ENCODE measurements at places on chromosomes 2 and 18.

DNA sequence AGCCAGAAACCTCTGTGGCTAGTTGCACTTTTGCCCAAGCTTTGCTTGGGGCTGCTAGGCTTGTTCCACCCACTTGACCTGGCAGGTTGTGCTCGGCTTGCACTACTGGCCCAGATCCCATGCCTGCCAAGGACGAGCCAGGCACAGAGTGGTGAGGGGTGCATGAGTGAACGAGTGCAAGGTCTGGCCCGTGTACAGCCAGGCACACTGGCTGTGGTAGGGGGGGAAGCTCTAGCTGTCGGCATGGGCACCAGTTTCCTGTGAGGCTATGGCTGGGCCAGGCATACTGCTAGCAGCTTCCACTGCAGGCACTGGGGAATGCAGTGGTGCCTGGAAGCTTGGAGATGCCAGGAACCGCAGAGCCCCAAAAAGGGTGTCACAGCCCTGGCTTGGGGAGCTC lies 210.4 kb downstream of the AKAIN1 start:
- no peak for DNase-seq

- DNase-seq: no peak
Observed at GRCh38 chr18:13290856-13291271, 72.3 kb downstream of the LDLRAD4 start.

- DNase-seq: no peak
Observed at GRCh38 chr2:114354199-114354598, 88.2 kb upstream of the DPP10 start.

- DNase-seq: no peak
Observed at GRCh38 chr18:12049978-12050811, 43.4 kb upstream of the ANKRD62 start.
